ENCODE measurements at places on chromosomes 5 and 9.

GRCh38 chr5:160312134-160312959 lies at the start of gene CCNJL:
CCNJL (minus strand) TSS chr5:160312564; CDS start chr5:160311923, 641 bp downstream.
- no peak for DNase-seq

- DNase-seq = no peak
Observed at GRCh38 chr5:127320032-127320965, 29.7 kb downstream of the MEGF10 start.

DNA sequence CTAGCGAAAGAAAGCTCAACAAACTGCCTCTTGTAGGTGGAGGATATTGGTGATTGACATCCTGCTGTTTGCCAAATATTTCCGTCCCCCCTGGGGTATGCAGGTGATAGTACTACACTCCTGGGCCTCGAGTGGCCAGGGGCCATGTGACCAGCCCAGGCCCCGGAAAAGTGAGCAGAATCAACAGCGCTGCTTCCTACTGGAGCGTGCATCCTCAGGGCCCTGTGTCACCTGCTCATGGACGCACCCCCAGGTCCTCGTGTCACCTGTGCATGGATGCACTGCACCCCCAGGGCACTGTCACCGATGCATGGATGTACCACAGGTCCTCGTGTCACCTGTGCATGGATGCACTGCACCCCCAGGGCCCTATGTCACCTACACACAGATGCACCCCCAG lies 43.8 kb downstream of the ADAMTS16 start:
- DNase-seq = no peak

- DNase-seq = no peak
Observed at GRCh38 chr5:41373230-41373629, 137.2 kb downstream of the PLCXD3 start.

- no peak for DNase-seq
Observed at GRCh38 chr5:141559461-141559860, 59.3 kb downstream of the DIAPH1 start.

GRCh38 chr5:137751869-137752491 lies 2.2 kb downstream of the HNRNPA0 start:
- DNase-seq = no peak

GRCh38 chr9:37029776-37030610 lies 4.1 kb downstream of the PAX5 start:
- DNase-seq = no peak

- DNase-seq = no peak
Observed at GRCh38 chr5:38800515-38800914, 45.3 kb upstream of the OSMR start.

GRCh38 chr5:107805824-107806223 lies 135.1 kb upstream of the EFNA5 start:
- DNase-seq = no peak

GRCh38 chr9:68608763-68609162 lies 68.1 kb upstream of the TMEM252 start:
- no peak for DNase-seq

- DNase-seq = no peak
Observed at GRCh38 chr5:19986031-19986619, 1.9 kb downstream of the CDH18 start.

DNA sequence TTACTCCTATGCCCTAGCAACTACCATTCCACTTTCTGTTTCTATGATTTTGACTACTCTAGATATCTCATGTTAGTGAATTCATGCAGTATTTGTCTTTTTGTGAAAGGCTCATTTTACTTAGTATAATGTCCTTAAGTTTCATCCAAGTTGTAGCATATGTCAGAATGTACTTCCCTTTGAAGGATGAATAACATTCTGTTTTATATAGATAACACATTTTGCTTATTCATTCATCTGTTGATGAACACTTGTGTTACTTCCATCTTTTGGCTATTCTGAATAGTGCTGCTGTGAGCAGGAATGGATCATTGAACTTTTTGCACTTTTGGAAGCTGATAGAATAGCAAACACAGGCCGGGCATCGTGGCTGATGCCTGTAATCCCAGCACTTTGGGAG lies 140.2 kb upstream of the MYO10 start:
- no peak for DNase-seq

- DNase-seq = no peak
Observed at GRCh38 chr9:74589576-74589975, 92.4 kb downstream of the RORB start.

- DNase-seq = no peak
Observed at GRCh38 chr5:111299067-111299481, 74.9 kb downstream of the CAMK4 start.

DNA sequence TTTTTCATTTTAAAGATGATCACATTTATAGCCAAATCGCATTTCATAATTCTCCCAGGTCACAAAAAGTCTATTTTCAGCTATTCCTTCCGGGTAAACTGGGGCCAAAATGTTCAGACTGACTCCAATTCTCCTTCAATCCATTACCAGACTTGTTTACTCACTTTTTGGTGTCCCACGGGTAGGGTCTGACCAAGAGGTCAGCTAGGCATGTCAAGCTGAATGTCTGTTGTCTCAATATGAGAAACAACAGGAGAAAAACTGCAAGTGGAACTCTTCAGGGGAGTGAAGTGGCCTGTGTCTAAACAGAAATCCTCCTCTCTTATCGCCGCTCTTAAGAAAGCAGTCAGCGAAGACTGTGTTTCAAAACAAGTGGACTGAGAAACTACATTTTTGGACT lies 171.3 kb downstream of the APBA1 start:
- DNase-seq = no peak

GRCh38 chr5:635306-636055 lies 23.3 kb downstream of the CEP72 start:
- DNase-seq = no peak

DNA sequence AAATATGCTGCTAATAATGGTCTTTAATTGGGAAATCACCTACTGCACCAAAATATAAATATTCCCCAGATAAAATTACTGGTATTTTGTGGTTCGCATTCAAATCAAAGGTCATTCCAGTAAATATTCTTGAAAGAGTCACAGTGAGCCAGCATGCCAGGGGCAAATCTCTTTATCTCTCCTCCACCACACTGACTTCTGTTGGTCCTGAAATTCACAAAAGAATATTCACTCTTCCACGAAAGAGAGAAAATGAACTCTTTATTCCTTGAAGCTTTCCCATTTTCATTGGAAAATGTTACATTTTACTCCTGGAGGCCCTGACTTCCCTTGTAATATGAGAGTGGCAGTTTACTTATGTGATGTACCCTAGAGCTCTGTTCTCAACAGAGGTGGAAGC lies 39.7 kb downstream of the ZNF366 start:
- no peak for DNase-seq

GRCh38 chr5:56291079-56291643 lies 58.0 kb upstream of the ANKRD55 start:
- no peak for DNase-seq

DNA sequence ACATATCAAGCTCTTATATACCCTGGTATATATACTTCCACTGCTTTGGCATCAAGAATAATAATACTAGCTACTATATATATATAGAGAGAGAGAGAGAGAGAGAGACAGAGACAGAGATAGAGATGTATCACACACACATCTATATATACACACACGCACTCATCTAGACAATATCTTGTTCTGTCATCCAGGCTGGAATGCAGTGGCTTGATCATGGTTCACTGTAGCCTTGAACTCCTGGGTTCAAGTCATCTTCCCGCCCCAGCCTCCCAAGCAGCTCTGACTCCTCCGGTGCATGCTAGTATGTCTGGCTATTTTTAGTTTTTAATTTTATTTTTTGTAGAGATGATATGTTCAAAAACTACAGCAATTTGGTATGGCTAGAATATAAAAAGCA lies 22.5 kb downstream of the ANKHD1 start:
- no peak for DNase-seq

GRCh38 chr5:87282269-87282668 lies 14.6 kb downstream of the RASA1 start:
- DNase-seq = no peak

DNA sequence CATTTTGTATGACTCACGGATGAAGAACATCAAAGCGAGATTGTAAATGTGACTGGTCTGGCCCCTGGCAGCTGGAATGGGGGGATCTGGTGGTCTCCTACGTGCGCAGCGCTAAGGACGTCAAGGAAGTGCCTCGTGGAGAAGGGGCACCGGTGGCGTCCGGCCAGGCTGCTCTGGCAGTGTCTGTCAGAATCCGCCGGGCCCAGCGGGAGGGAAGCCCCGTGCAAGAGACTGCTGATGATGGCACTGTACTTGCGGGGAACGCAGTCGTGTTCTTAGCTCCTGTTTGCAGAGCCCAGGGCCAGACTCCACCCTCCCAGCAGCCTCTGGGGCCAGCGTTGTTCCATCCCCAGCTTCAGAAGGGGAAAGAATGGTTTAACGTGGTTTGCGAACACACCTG lies 75.5 kb downstream of the COL5A1 start:
- DNase-seq = no peak

DNA sequence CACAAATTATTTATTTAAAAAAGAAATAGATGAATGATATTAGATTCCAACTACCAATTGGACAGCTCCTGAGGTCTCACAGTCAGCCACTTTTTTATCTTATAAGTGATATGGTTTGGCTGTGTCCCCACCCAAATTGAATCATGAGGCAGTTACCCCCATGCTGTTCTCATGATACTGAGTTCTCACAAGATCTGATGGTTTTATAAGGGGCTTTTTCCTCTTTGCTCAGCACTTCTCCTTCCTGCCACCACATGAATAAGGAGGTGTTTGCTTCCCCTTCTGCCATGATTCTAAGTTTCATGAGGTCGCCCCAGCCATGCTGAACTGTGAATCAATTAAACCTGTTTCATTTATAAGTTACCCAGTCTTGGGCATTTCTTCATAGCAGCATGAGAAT lies 12.9 kb downstream of the NLN start:
- DNase-seq = no peak

GRCh38 chr5:59600153-59600552 lies 293.4 kb downstream of the PDE4D start:
- DNase-seq = no peak

DNA sequence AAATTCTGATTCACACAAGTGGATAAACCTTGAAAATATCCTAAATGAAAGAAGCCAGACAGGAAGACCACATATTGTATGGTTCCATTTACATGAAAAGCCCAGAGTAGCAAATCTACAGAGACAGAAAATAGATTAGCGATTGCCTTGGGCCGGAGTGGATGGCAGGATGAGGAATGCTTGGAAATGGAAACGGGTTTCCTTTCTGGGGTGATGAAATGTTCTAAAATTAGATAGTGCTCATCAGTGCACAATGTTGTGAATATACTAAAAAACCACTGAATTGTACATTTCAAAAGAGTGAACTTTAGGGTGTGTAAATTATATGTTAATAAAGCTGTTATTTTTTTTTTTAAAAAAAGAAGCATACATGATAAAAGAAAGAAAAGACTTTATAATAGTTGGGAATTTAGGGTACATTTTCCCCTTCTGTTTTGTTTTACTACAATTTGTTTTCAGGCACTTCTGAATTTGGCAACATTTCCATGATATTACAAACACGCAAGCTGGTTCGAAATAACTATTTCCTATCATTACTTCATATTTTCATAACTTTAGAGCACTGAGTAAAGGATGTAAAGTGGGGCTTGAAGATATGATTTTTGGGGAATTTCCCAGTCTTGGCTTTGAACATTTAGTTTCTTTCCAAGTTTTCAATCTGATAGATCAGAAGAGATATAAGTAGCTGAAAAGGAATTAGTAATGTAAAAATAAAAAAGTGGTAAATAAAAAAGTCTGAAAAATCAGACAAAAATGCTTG lies 23.9 kb downstream of the SLC35A4 start:
- DNase-seq = no peak

- DNase-seq = no peak
Observed at GRCh38 chr9:110109333-110110092, 98.4 kb downstream of the C9orf152 start.

- no peak for DNase-seq
Observed at GRCh38 chr5:55923177-55923771, 71.5 kb downstream of the IL6ST start.

- no peak for DNase-seq
Observed at GRCh38 chr5:10479154-10479721, 37.6 kb downstream of the ROPN1L start.

- DNase-seq = no peak
Observed at GRCh38 chr5:167268337-167268736, 1023.1 kb upstream of the WWC1 start.

DNA sequence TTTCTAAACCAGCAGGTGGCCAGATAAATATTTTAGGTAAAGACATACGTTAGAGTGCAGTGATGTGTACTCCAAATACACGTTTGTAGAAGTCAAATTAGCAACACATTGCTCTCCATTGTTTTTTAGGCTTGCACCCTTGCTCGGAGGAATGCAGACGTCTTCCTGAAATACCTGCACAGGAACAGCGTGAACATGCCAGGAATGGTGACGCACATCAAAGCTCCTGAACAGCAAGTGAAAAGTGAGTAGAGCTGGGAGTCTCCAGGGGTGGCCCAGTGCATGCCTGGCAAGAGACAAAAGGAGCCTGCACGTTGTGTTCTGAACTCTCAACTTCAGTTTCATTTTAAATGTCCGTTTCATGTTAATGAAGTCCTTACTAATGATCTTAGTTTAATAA lies 207.5 kb upstream of the OTULINL start:
- DNase-seq = no peak

GRCh38 chr5:156927545-156927944 lies 35.5 kb downstream of the TIMD4 start:
- DNase-seq = no peak

GRCh38 chr5:113151641-113152379 lies 175.2 kb downstream of the DCP2 start:
- DNase-seq = no peak

GRCh38 chr9:124660341-124660801 lies 110.7 kb downstream of the NR6A1 start:
- DNase-seq = no peak

GRCh38 chr5:54900984-54901725 lies 84.2 kb downstream of the ESM1 start:
- no peak for DNase-seq

GRCh38 chr9:129032541-129033159 lies 3.8 kb upstream of the MIGA2 start:
- DNase-seq = no peak

GRCh38 chr5:2158109-2158508 lies 275.4 kb upstream of the IRX4 start:
- no peak for DNase-seq

- no peak for DNase-seq
Observed at GRCh38 chr5:144318460-144318859, 147.8 kb downstream of the KCTD16 start.

GRCh38 chr5:156920042-156920860 lies 42.8 kb downstream of the TIMD4 start:
- peak; percentile 53 for DNase-seq

DNA sequence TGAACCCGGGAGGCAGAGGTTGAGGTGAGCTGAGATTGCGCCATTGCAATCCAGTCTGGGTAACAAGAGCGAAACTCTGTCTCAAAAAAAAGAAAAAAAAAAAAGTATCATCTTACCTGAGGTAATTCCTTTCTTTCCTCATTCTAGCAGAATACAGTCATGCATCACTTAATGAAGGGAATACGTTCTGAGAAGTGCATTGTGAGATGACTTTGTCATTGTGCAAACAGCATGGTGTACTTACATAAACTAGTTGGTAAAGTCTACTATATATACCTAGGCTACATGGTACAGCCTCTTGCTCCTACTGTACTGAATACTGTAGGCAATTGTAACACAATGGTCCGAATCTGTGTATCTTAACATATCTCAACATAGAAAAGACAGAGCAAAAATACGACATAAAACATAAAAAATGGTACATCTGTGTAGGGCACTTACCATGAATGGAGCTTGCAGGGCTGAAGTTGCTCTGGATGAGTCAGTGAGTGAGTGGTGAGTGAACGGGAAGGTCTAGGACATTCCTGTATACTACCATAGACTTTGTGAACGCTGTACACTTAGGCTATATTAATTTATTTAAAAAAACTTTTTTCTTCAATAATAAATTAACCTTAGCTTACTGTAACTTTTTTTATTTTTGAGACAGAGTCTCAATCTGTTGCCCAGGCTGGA lies 100.4 kb downstream of the GLDC start:
- no peak for DNase-seq

All from activated naive CD4-positive, alpha-beta T cell treated with anti-CD3 and anti-CD28 coated beads, Interleukin-2, amount 50 U/mL, for 16 hours (primary cell).